Coronary artery (tissue), 2 donors: ENCODE measurements at places on chromosomes 4 and X.

DNA sequence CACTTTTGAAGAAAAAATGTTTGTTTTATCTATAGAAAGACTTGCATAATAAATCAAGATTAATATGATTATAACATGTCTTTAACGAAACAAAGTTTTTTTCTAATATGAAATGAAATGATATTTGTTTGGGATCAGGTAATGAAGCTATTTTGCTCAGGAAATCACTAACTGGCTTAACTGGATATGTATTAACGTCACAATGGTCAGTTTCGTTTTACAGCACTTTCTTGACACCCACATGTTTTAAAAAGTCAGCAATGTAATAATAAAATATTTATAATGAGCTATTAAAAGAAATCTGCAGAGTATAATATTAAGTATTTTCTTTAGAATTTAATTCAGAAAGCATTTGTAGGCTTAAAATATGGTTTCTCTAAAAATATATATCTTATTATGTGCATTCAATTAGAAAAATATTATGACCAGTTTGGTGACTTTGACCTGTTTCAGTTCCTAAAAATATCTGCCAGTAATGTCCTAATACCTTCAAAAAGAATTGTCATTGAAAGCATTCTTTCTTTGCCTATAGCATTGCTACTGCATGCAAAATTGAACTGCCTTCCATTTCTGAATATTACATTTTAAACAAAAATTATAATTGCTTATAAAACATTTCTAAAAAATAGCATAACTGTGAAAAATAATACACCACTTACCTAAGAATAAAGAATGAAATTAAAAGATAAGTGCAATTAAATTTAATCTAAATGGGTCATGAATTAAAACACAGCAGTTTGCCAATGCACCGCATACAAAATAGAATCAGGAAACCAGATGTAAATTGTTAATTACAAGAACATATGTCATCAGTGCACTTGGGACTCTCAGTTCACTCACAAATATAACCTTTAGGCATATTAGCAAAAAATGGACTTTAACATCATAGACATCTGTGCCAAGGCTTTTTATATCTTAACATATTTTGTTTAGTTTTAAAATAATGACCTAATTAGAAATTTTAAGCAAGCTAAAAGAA lies 31.6 kb downstream of the TIGD2 start:
- no peak for DNase-seq

DNA sequence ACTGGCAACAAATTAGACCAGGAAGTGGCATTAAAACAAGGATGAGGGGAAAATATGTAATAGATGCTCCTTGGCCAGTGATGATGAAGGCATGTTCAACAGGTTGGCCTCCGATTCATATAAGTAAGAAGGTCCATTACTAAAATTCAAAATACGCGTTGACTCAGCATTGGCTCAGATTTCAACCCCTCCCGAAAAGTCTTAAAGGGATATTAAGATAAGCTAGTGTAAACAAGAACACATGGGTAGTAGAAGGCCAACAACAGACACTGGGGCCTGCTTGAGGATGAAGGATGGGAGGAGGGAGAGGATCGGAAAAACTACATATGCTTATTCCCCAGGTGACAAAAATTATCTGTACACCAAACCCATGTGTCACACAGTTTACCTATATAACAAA lies 19.1 kb upstream of the LAP3 start:
- DNase-seq = no peak

DNA sequence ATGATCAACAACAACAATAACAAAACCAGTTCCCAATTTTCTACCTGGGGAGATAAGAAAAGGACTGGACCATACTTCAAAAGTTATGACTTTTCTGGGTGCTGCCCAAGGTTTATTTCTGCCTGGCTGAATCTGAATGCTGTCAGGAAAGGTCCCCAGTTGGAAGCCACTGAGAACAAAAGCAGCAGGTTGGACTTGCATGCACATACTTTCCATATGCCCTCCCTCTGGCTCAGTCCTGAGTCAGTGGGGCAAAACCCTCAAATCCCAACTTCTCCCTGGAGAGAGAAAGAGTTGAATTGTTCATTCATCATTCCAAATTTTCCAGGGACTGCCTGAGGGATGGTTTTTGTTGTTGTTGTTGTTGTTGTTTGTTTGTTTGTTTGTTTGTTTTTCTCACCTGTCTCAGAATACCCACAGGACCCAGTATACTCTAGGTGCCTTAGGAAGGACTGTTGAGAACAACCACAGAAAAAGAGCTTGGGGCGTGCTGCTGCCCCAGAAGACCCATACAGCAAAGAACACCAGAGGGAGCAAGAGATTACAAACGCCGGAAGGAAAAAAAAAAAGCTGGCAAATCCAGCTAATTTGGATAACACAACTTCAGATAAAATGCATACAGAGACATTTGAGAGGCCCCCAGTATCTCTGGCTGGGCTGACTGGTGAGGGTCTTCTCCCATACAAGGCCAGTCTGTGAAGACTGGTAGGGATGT lies 138.9 kb upstream of the INPP4B start:
- DNase-seq = no peak

DNA sequence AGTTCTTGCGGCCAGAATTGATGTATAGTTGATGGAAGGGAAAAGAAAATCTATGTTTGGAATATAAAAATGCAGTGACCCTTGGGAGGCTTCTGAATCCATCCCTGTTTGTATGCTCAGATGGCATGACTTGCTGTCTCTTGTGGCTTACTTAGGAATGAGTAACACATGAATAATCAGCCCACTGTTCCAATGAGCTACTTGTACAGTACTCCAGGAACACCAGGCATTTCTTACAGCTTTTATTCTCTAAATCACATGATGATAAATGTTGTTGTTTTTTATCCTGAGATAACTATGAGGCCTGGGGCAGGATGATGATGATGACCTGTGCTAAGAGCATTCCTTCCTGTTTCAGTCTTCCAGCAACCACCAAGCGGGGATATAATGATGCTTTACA lies 18.9 kb downstream of the TMPRSS11E start:
- no peak for DNase-seq

GRCh38 chr4:18057821-18058533 lies 36.4 kb upstream of the LCORL start:
- no peak for DNase-seq

DNA sequence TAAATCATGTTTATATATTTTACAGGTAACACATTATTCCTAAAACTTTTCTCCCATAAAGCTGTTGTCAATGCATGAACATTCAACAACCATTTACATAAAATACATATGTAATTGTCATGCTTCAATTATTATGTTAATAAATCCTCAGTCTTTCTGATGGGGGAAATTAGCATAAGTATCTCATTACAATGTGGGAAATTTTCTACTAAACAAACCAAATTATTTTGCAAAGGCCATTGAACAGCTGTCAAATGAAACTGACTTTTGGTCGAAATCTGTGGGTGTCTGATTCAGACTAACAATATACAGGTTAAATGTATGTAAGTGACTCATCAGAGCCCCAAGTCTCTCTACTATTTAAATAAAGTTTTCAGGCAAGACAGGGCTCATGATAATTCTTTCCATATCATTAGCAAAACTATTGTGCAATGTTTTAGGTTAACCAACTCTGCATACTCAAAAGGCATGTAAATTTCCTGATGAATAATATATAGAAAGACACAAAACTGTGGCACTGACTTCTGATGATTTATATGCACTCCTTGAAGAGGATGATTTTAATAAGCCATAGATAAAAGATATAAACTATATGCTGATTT lies 795.3 kb upstream of the AADAT start:
- DNase-seq = no peak

DNA sequence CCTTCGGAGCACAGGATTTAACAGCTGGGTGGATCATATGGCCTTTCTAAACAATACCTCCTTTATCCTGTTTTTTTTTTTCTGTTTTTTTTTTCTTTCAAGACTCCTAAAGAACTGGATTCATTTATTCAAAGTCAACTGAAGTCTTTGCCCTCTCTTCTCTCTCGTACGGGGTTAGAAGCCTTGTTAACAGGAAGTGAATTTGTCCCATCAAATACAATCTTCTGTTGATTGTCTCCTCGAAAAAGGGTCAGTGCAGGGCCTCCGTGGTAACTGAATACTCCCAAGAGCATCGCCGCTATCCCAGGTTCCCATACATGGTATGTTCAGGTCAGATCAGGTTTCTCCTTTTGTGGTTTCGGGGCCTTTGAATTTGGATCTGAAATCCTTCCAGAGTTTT lies 1.8 kb upstream of the TMEM128 start:
- no peak for DNase-seq

- DNase-seq = no peak
These were observed 205.7 kb downstream of the CAMK2D start for GRCh38 chr4:113555868-113556267.

DNA sequence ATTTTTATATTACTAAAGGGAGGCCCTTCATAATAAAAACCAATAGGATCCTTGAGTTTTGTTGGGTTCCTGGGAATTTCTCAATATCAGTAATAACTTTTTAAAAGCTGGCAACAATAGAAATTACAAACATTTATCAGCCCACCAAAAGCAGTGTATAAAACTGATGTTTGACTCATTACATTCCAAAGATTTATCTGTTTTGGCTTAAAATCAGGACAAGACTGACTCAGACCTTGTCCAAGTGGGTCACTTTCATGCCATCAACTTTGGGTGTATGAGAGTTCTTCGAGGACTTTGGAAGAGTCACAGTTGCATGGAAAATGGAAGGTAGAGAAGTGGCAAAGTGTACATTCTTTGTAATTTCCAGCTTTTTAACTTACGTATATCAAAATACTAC lies 102.8 kb downstream of the FRMPD4 start:
- DNase-seq = no peak

GRCh38 chr4:11073621-11074051 lies 355.1 kb downstream of the HS3ST1 start:
- no peak for DNase-seq

GRCh38 chr4:152106781-152107321 lies 346.0 kb upstream of the GATB start:
- DNase-seq = peak; percentile 64

DNA sequence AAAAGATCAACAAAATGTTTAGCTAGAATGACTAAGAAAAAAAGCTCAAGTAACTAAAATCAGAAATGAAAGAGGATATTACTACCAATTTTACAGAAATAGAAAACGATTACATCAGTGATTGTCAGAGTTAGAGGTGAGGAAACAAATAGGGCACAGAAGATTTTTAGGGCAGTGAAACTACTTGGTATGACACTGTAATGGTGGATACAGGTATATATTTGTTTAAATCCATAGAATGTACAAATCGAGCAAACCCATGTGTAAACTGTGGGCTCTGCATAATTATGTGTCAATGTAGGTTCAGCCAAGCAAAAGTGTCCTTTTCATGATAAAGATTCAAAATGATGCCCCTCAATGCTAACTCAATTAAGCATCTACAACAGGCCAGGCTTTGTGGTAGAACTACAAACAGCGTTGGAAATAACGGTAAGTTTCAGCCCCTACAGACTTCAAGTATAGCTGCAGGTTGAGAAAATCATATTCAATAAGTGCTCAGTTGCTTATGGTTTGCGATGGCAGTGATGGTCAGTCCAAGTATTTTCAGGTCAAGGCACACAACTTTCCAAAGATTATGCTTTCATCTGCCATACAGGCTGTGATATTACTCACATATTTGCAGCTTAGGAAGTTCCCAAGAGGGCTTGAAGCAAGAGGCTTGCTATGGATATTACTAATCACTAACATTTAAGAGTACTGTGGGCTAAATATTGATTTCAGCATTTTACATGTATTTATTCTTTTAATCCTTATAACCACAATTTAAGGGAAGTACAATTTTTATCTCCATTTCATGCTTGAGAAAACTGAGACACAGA lies 158.6 kb downstream of the TET2 start:
- DNase-seq = no peak

DNA sequence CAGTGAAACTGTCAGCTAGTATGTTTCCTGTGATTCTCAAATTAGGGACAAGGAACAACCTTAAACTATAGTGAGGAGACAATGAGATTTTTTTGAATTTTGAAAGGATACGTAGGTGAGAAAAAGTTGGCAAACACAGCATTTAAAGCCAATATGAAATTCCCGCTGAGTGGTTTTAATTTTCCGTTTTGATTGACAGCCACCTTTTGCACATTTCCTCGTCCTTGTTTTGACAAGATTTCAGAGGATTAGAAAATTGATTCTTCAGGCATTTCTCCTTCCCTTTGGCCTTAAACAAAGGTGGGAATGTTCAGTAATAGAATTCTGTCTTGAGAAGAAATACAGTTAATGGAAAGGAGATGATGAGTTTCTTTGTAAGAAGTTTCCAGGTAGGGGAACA lies 52.2 kb downstream of the RAPGEF2 start:
- no peak for DNase-seq

DNA sequence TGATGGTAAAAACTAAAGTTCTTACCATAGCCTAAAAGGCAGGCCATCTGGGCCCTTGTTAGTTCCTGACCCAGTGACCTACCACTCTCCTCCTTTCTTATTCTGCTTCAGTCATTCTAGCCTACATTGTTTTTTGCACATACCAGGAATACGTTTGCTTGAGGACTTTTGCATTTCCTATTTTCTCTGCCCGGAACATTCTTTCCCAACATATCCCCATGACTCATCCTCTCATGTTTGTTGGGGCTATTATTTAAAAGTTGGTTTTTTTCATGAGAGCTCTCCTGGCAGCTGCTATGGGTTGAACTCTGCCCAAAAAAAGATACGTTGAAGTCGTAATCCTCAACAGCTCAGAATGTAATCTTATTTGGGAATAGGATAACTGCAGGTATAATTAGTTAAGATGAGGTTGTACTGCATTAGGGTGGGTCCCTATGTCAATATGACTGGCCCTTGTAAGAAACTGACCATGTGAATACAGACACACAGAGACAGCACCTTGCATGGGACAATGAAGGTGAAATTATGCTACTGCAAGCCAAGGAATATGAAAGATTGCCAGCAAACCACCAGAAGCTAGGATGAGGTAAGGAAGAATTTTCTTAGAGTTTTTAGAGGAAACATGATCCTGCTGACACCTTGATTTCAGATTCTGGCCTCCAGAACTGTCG lies 138.3 kb upstream of the PDHA2 start:
- DNase-seq = no peak

DNA sequence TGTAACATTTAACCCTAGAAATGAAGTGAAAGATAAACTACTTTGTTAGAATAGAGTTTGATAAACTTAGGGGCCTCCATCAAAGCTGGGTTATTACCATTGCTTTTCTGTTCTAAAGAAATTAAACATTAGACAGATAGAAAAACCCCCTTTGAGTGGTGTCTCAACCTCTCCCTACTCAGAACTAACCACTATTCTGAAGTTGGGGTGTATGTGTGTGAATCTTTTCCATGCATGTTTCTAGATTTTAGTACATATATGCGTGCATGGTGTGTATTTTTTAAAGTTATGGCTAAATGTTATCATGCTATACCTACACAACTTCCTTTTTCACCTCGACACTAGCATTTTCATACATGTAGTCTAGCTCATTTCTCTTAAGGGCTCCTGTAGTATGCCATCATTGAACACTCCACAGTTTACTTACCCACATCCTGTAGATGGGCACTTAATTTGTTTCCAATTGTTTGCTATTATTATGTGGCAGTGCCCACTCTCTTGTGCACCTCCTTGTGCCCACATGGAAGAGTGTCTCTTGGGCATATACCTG lies 25.7 kb downstream of the GEMIN8 start:
- DNase-seq = no peak

DNA sequence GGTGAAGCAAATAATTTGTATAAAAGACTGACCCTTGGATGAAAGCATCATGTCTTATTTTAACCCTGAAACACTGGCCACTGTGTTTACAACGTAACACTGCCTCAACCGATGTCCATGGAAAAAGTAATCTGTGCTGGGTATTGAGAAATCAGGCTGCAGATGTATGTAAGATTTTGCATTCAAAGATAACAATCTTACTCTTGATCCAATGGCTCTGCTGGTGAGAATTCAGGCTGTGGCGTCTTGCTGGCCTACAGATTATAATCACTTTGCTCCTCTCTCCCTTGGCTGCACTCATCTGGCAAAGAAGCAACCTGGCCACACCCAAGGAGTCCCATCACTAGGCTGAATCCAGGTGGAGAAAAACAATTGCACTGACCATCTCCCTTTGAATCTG lies 7.5 kb downstream of the ADGRA3 start:
- DNase-seq = no peak
